HT-29 (cell line): ENCODE measurements at places on chromosomes 16 and 17.

- DNase-seq = no peak
Observed at GRCh38 chr17:63629627-63630026, 7.4 kb downstream of the MAP3K3 start.

- DNase-seq = no peak
Observed at GRCh38 chr16:58265480-58266052, 29.3 kb downstream of the PRSS54 start.

DNA sequence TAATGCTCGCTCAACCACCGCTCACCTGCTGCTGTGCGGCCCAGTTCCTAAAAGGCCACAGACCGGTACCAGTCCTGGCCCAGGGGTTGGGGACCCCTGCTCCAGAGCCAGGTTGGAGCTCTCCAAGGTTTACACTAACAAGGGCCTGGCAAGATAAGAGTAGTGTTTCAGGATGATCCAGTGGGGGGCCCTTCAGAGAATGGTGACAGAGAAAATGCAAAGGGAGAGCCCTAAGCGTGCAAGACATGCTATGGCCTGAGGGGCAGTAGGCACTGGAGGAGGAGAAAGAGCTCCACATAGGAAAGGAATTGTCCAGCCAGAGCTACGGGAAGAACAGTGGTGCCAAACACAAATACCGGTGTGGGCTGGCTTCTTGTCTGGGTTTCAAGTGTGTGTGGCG lies 233.4 kb downstream of the STX8 start:
- DNase-seq = no peak

DNA sequence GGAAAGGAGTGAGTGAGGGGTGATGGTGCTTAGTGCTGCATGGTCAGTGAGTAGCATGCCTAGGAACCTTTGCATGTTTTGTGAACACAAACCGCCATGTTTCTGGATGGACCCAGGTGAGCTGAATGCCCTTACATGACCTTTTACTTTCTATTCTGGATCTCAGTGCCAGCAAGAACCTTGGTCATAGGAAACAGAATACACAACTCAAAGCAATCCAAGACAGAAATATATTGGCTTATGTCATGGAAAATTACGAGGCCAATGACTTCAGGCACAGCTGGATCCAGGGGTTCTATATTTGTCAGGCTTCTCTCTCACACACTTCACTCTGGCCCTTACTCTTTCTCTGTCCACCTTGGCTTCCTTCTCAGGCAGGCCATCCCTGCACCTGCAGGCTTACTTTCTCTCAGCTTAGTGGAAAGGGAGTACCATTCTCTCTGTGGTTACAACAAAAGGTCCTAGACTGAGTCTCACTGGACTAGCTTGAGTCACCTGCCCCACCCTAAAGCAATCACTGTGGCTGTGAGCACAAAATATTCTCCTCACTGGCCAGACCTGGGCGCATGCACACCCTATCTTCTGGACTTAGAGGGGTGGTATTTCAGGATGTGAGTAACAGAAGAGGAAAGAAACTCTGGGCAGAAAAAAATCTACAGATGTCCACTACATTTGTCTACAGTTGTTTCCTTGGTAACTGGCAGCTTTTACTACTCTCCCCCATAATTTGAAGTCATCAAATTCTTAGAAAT lies 20.4 kb upstream of the CPNE2 start:
- DNase-seq = peak; percentile 16

DNA sequence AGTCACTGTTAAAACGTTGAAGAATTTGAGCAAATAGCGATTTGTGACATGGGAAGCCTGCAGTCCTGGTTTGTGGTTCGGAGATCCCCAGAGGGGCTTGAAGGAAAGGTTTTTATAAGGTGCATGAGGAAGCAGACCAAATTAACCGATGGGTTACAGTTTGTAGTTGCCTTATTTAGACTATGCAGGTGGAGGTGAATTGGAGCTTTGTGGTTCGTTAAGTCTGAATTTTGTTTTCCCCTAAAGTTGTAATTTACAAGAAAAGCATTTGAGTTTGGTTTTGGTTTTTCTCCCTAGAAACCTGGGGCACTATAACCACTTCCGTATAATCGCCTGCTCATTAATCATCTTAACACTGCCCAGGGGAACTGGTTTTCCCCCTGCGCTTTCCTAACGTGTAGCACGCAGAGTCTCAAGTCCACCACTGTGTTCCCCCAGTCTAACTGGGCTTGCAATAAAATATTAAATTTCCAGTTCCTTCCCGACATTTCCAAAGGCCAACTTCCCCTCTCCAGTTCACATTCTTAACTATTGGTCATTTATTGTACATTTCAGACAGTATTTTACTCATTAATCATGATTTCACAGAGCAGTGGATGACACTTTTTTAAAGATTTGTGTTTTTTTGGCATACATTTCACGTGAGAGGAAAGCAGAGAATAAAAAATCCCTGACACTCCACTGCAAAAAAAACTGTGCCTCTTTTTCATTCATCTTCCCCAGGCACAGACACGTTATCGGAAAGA lies 932 bp downstream of the ZNF267 start:
- DNase-seq = peak; percentile 71

DNA sequence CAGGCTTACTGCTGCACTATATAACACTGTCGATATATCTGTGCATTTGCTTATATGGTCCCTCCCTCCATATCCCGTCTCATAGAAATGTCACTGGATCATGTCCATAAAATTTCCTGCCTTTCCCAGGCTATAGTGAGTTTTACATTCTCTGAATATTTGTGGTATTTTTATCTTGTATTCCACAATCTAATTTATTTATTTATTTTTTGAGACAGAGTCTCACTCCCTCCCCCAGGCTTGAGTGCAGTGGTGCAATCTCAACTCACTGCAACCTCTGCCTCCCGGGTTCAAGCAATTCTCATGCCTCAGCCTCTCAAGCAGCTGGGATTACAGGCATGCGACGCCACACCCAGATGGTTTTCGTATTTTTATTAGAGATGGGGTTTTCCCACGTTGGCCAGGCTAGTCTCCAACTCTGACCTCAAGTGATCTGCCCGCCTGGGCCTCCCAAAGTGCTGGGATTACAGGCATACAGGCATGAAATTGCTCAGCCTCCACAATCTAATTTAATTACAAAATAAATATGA lies 12.9 kb downstream of the TRIM37 start:
- peak; percentile 16 for DNase-seq

GRCh38 chr17:18888766-18889290 lies 30.9 kb downstream of the PRPSAP2 start:
- no peak for DNase-seq

GRCh38 chr16:83717814-83718213 lies 90.0 kb upstream of the HSBP1 start:
- no peak for DNase-seq

DNA sequence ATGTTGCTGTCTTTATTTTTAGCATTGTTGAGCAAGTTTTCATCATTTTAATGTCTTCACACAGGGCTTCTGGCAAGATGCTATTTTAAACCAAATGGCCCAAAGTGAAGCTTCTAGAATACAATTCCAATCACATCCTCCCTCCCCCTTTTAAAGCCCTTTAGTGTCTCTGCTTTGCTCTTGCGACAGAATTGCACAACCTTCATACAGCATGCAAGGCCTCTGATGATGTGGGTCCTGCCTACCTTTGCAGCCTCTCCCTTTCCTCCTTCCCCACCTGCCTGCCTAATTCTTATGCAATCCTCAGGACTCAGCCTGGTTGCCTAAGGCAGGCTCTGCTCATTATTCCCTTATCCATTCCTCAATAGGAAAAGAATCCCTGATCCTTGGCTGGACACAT lies 381.7 kb downstream of the SLC39A11 start:
- DNase-seq = no peak

- no peak for DNase-seq
Observed at GRCh38 chr16:78225919-78226318, 126.5 kb downstream of the WWOX start.

DNA sequence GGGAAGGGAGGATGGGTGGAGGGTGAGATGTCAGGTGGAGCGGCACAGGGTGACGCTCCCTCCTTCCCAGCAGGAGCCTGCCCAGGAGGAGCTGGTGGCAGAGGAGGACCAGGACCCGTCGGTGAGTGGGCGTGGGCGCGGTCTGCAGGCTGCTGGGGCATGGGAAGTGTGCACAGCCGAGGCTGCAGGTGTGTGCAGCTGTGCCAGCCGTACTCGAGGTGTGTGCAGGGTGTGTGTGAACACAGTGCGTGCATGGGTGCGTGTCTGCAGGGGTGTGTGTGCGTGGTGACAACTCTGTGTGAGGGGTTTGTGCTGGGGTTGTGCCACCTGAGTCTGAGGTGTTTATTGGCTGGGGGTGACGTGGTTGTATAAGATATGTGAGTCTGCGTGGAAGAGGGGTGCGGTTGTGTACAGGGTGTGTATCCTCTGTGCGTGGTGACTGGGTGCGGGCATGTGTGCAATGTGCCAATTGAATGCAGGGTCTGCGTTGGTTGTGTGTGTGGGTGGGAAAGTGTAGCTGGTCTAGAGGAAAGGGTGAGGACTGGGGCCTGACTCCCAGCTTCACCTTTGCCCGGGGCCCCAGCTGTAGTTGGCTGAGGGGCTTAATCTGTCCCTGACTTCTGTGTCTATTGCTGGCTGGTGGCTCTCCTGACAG lies 670 bp downstream of the TNFSF12 start:
- no peak for DNase-seq

DNA sequence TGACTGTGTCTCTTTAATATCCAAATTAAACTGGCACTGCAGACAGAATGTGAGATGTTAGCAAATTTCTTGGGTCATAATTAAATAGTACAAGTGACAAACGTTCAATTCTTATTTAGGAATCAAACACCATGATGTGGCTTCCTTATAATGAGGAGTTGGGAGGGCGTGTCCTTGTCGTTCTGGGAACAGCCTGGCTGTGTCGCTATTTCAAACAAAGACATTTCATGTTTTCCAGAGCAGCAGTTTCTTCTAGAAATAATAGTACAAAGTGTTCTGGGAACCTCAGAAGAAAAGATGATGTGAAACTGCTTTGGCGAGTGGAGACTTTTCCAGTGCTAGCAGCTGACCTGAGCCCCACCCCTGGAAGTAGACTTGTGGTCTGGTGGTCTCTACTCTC lies 301.7 kb upstream of the N4BP1 start:
- peak; percentile 16 for DNase-seq

- DNase-seq = no peak
Observed at GRCh38 chr17:14741491-14741890, 440.6 kb downstream of the HS3ST3B1 start.

DNA sequence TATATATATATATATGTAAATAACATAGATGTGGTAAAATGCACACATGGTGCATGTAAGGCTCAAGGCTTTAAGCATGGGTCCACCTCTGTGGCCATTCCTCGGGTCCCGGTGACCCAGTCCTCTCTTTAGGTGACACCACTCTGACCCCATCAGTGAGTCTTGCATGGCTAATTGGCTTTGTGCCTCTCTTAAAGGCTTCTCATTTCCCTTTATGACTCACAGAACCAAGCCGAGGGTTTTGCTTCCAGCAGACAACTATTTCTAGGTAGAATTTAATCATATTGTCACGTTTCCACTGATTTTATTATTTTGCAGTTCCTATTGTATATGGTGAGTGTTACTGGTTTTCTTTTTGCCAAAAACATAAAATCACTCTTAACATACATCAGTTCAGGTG lies 59.7 kb downstream of the PLCG2 start:
- no peak for DNase-seq

DNA sequence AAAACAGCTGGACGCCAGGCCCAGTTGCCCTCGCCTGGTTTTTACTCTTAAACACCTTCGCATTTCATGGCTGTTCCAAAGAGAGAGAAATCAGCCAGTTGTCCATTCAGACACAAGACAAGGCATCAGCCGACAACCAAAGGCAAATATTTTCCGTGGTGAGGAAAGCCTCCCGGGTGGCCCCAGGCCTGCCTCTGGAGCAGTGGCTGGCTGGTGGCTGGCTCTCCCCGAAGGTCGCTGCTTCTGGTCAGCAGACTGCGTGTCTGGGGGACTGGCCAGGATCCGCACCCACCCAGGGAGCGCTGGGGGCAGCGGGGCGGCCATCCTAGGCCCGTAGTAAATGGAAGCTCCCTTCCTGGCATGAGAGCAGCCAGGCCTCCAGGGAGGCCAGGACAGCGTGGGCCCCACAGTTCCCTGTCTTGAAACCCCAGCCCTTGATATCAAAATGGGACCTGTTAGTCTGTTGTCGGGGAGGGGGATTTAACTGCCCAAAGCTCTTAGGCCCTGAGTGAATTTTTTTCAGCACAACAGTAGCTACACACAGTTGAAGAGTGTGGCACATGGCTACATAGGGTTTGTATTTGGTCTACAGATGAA lies 57.7 kb downstream of the SREBF1 start:
- DNase-seq = no peak

DNA sequence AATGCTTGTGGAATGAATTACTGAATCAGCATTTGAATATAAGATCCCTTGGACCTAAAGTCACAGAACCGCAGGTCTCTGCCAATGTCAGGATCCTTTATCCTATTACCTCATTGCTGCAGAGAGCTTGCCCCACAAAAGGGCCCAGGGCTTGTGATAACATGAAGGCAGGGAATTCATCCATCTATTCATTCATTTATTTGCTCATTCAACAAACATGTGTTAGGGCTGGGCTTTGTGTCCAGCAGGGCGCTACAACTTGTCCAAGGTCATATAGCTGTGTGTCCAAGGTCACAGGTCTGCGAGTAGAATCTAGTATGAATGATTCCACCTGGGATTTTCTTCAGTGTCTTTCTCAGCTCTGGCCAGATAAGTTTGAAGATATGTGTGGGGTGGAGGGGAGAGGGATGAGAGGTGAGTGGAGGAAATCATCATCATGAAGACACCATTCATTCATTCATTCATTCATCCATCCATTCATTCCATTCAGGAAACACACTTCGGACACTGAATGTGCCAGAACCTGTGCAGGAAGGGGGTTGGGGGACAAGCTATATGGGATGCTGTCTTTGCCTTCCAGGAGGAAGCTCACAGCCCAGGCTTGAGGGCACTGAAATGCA lies 1.3 kb upstream of the UNC45B start:
- DNase-seq = no peak

DNA sequence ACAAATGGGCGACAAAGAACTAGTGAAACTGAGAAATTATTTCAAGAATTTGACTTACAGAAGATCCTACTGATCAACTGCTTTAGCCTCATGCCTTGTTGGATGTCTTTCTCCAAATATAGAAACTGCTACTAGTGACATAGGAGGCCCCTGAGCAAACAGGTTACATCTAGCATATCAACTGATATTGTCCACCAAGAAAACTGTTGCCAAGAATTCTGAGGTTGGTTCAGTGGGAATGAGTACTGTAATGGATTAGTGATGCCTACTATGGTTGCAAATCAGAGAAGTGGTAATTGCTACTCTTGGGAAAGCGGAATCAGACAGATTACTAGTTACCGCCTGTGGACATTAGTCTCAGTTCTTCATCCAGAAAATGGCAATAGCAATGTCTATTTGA lies 10.0 kb downstream of the CDC27 start:
- no peak for DNase-seq

DNA sequence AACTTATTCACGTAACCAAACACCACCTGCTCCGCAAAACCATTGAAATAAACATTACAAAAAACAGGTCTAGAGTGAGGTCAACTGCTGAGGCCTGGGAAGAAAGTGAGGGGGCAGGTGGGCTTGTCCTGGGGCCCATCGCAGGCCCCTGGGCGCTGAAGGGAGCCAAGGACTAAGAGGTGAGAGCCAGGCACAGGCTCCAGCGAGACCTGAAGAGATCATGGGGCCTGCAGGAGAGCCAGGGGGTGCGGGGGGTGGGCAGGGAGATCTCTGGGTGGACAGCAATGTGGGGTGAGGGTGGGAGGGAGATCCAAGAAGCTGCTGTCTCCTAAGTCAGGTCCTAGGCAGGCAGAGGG lies 7.9 kb downstream of the ARHGAP27 start:
- peak; percentile 24 for DNase-seq

GRCh38 chr16:12231666-12232065 lies 255.1 kb downstream of the SNX29 start:
- no peak for DNase-seq

GRCh38 chr17:81869221-81870130 lies 1.7 kb downstream of the ARHGDIA start:
- peak; percentile 57 for DNase-seq
